CD8-positive, alpha-beta T cell (primary cell): ENCODE measurements at places on chromosomes 1 and 21. TPM values are rescaled to one million over a fixed set of nuclear protein-coding genes. Genes with fewer than 3 reads are reported as not detected.

Gene BRINP3
- total RNA-seq: not detected

Gene TTLL10
- not detected for total RNA-seq

Gene EDARADD
- 1.5 TPM for total RNA-seq

Gene LINGO4
- 0.22 TPM for total RNA-seq

Gene CRP
- total RNA-seq: not detected

Gene RIMKLA
- total RNA-seq: 0.06 TPM

Gene PLCH2
- total RNA-seq: 17.9 TPM

Gene AIRE
- total RNA-seq: not detected

- DNase-seq: no peak
Observed at GRCh38 chr1:29513357-29513756, 277.0 kb downstream of the PTPRU start.

GRCh38 chr1:157001304-157001703 is 44.2 kb downstream of the ARHGEF11 start:
- no peak for DNase-seq

DNA sequence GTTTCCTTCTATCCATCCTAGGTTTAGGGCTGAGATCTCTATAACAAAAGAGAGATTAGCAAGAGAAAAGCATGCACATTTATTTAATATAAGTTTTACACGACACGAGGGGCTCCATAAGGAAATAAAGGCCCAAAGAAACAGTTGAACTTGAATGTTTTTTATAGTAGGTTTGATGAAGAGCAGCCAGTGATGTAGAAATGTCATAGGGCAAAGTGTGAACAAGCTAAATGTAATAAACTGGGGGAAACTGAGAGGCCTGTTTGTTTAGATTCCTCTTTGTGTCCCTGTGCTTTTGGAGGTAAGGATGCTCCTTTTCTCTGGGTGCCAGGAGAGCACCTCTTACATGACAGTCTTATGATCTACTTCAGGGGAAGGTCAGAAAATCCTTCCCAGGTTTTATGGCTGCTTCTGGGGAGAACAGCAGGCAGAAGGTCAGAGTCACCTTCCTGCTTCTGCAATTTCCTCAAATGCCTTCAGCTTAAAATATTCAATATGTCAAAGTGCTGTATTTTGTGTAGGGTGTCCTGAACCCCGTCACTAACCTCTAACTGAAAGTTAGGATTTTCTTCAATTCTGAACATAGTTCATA is 9.5 kb upstream of the HORMAD1 start:
- DNase-seq: no peak

DNA sequence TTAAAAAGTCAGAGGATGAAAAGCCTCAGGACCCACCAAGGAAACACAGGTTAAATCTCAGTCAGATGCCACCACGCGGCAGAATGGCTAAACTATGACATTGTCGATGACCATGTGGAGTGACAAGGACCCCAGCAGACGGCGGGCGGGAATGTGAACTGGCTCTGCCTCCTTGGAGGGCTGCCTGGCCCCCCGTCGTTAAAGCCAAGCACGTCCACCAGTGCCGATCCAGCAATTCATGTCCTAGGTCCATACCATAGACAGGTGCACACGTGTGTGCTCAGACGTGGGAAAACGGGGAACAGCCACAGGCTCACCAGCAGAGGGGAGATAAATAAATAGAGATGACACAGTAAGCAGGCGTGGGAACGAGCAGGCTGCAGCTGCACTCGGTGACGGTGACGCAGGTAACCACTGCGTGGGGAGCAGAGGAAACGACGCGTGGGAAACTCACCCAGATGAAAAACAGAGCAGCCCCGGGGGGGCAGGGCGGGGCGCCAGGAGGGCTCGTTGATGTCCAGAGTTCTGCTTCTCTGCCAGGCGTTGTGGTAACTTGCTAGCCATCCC is 28.3 kb upstream of the PCBP3 start:
- DNase-seq: peak; percentile 93

DNA sequence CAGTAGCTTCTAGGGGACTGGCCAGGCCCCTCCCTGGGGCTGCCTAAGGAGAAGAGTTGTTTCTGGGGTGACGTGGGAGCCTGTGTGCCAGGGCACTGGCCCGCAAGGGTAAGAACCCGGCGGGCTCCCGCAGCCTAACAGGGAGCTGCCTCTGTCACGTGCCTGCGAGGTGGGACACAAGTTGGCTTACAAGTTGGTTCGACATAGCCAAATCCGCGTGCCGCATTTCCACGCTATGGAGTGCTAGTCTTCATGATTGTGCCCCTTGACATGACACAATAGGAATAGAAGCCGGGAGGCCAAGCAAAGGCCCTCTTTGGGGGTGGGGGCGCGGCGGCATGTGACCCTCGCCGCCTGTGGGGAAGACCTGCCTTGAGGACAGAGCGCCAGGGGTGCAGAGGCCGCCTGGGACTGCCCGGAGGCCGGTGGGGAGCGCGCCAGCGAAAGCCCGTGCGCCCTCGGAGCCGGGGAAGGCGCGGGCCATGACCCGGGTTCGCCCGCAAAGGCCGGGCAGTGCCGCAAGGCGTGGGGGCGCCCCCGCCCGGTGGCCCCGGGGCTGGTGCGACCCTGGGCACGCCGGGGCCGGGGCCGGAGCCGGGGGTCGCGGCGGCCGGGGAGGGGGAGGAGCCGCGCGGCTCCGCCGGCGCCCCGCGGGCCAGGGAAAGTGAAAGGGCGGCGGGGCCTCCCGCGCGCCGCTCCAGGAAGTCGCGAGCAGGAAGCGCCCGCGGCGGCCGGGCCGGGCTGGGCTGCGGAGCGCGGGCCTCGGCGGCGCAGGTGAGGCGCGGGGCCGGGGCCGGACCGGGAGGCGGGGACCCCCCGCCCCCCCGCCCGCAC is at the start of gene SLC37A1:
TSS of gene SLC37A1 (plus strand) at position 702 of the 834 bp plus-strand sequence. CDS start 4,603 bp downstream, outside the sequence.
- peak; percentile 25 for DNase-seq

- no peak for DNase-seq
Observed at GRCh38 chr1:147897029-147897752, 5.4 kb upstream of the GJA8 start.

- DNase-seq: no peak
Observed at GRCh38 chr1:151942882-151943281, 33.6 kb upstream of the THEM4 start.

DNA sequence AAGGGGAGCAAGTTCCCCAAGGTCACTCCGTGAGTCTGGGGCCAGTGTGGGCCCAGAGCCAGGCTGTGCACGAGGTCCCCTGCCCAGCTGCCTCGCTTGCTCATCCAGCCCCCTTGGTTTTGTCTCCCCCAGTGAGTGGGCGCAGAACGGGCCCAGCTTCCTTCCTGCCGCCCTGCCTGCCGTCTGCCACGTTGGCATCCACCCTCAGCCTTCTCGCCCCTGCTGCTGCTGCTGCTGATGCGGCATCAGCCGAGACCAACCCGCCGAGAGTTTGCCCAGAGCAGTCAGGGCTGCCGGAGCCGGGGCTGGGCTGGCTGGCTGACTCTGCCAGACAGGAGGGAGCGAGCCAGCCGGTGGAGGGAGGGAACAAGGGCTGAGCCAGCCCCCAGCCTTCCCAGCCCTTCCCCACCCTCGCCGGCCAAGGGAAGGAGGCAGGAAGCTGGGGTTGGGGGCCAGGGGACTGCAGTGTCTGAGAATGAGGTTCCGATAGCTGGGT is 31.4 kb upstream of the WASF2 start:
- peak; percentile 70 for DNase-seq

- DNase-seq: peak; percentile 75
Observed at GRCh38 chr1:236066828-236067386, 2.0 kb upstream of the NID1 start.
